AML-193 (cell line): ENCODE measurements at places on chromosomes 3 and 15.

- peak; percentile 72 for DNase-seq
Observed at GRCh38 chr3:136075811-136076210, 110.3 kb downstream of the PPP2R3A start.

- DNase-seq, result no peak
Observed at GRCh38 chr3:195907684-195907933, 742 bp downstream of the TNK2 start.

DNA sequence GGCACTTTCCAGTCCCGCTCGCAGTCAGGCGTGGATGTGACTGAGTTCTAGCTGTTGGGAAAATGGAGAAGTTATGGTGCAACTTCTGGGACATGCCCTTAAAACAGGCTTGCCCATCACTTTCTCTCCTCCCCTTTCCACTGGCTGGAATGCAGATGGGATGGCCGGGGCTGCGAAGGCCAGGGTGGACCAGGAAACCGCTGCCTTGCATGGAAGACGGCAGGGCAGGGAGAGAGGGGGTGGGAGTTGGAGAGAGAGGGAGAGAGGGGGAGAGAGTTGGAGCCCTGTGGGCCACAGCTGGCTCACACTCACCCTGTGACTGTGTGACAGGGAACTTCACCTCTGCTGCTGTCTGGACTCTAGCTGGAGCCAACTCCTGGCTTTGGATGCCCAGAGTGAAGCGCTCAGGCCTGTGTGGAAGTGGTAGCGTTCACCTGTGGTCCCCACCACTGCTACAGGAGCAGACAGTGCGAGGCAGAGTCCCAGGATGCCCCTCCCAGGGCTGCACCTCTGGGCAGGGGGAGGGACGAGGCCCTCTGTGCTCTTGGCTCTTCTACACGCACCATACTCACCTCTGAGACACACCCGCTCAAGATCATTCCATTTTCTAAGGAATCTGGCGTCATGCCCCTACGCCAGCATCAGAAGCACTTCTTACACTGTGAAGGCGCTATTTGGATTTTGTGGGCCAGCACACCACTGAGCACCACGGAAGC lies 36.6 kb downstream of the KLHL25 start:
- DNase-seq, result no peak

GRCh38 chr3:166688665-166689064 lies 691.4 kb downstream of the ZBBX start:
- DNase-seq, result no peak

- peak; percentile 42 for DNase-seq
Observed at GRCh38 chr15:67783303-67783702, 42.0 kb upstream of the SKOR1 start.

GRCh38 chr3:128357538-128357937 lies 109.2 kb downstream of the DNAJB8 start:
- DNase-seq, result no peak

GRCh38 chr3:150783920-150784746 lies 21.2 kb upstream of the SIAH2 start:
- DNase-seq, result no peak

DNA sequence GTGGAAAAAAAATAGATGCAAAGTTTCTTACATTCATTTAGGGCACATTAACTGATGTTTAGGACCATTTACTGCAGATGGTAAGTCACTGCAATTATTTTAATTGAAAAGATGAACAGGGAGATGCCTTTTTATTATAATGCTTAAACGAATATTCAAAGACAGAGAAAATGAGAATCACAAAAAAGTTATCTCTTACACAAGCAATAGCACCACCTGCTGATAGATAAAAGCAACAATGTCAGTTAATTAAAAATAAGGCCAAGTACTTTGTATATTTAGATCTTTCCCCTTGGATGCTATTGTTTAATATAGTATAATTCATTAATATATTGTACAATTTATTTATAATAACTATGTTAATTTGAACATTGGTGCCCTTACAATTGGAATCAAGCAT lies 55.9 kb downstream of the IFT80 start:
- DNase-seq, result peak; percentile 77

DNA sequence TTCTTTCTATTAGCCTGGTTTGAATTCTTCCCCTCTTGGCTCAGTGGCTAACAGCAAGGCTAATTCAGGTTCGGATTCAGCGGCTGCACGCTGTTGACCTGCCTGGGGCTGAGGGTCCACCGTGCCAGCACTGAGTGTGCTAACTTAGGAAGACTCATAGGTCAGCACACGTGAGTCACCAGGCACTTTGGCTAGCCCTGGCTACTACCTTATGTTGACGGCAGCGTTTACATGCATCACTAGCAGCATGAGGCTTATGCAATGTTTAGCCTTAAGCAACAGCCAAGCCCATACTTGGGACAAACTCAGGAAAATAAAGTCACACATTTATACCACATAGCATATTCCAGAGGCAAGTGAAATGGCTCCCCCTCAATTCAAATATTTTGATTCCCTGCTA lies 137.7 kb downstream of the RAB11A start:
- no peak for DNase-seq

- no peak for DNase-seq
Observed at GRCh38 chr3:35320646-35321407, 318.5 kb upstream of the ARPP21 start.

GRCh38 chr15:63157891-63158431 lies 684 bp upstream of the RPS27L start:
- DNase-seq, result peak; percentile 46

DNA sequence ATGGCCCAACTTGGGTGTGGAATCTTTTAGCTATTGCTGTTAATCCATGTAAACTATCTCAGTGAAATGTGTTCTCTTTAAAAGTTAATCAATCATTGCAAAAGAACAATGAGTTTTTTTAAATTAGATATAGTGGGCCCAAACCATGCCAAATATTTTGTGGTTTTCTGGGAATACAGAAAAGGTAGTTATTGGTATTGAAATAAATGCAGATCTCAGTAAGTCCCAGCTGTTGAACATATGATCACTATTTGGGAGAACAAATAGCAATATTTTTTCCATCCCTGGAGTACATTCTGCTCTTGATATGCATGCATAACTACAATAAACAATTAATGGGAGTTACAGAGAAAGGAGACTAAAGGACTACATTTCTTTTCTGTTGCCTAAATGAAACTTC lies 36.0 kb upstream of the LEKR1 start:
- DNase-seq, result no peak
